ENCODE measurements at places on chromosomes 7 and 10.
A peak's percentile ranks its signal among the peaks of the same experiment; 100 is the strongest.

DNA sequence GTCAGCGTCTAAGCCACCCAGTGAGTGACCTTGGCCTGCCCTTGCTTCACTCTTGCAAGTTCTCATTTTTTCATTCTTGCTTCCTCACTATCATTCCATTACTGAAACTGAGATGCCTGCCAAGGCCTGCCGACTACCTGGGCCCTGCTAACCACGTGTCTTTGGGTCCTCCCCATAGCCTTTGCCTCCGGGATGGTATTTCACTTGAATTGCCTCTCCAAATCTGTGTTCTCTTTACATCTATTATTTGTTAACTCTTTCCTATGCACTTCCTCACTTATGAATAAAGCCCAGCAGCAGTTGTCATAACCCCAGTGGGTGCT is 234.6 kb downstream of the SNX10 start:
- DNase-seq, result no peak

- no peak for DNase-seq
These were observed 11.4 kb downstream of the FAM241B start for GRCh38 chr10:69641261-69641980.

DNA sequence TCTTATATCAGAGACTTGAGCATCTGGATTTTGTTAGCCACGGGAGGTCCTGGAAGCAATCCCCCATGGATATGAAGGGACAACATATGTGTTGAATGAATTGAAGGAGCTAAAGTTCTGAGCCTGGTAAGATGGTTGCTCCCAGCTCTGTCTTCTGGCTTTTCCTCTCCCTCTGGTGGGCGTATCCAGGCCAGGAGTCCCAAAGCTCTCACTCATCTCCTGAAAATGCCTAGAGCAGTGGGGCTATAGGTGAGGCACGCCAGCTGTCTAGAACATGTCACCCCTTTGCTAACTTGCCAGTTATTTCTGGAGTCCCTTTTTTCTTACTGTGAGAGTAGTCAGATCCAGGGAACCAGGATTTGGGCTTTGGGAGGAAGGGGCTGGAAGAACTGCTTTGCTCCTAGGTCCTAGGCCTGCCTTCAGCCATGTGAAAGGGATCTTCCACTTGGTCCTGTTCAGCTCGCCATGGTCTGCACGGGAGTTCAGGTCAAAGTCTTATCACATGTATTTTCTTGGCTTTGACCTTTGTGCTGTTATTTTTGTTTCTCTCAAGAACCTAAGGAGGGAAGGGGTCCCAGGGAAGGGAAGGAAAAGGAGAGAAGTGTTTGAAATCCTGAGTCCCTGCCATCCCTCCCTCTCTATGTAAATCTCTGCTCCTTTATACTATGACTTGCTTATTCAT is 73.6 kb downstream of the MINPP1 start:
- no peak for DNase-seq

- no peak for DNase-seq
These were observed 36.7 kb upstream of the GALNTL5 start for GRCh38 chr7:151919595-151919994.

DNA sequence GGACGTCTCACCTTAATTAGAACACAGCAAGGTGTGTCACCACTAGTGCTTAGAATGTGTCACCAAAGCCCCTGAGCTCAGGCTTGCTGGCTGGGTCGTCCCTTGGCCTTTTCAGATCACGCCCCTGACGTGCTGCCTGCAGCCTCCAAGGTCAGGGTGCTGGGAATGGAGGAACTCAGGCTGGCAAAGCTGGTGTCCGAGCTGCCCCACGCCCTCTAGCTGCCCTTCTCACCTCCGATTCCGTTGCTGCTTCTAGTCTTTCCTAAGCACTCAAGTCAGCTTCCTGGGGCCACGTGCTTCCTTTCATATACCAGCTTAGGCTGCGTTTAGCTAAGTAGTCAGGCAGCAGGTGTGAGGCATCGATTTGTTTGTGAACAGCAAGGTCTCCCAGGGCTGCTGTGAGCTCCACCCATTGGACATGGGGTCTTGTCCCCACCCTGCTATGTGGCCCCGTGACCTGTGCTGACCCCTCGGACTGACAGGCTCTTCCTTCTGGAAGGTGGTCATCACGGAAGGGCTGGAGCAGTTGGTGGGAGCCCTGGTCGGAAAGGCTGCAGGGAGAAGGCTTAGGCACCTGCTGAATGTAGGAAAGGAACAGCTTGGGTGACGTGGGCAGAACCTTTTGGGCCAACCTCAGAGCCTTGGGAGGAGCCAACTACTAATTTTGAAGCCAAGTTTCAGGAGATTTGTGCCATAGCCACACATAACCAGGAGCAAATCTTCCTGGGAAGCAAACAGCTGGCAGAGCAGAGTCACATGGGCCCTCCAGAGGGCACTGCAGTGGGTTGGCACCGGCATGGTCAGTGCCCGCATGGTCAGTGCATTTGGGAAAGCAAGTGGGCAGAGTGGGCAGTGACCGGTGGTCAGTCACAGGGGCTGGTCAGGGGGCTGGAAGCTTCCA is 28.8 kb downstream of the VIPR2 start:
- no peak for DNase-seq

- peak; percentile 68 for DNase-seq
These were observed 58.5 kb upstream of the SMIM30 start for GRCh38 chr7:113176836-113177235.

Data from LNCaP clone FGC (cell line).